ENCODE measurements at places on chromosomes 12 and 14.
A peak's percentile ranks its signal among the peaks of the same experiment; 100 is the strongest.

- no peak for DNase-seq
These were observed 505 bp upstream of the HEBP1 start for GRCh38 chr12:13000616-13000924.

DNA sequence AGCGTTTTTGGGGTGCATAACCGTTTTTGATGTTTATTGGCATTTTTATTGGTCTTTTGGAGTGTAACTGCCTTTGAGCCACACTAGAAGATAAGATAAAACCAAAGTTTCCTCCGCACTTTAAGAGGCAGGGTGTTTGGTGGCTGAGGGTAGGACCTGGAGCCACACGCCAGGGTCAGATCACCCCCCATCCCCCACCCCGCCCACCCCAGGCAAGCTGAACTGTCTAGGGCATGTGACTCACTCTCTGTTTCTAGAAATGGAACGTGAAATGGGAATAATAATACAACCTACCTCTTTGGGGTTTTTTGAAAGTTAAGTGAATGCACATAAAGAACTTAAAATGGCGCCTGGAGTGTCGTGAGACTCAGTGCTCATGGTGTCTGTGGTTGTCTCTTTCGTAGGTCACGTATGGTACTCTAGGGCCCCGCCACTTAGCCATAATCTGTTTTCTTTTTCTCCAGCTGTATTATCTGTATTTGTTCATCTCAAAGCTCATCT lies 56.0 kb downstream of the PPP2R5C start:
- DNase-seq: peak; percentile 78

GRCh38 chr14:93072659-93073357 lies 42.9 kb downstream of the ITPK1 start:
- peak; percentile 31 for DNase-seq

- no peak for DNase-seq
These were observed 412.4 kb downstream of the PCNX1 start for GRCh38 chr14:71319666-71320065.

DNA sequence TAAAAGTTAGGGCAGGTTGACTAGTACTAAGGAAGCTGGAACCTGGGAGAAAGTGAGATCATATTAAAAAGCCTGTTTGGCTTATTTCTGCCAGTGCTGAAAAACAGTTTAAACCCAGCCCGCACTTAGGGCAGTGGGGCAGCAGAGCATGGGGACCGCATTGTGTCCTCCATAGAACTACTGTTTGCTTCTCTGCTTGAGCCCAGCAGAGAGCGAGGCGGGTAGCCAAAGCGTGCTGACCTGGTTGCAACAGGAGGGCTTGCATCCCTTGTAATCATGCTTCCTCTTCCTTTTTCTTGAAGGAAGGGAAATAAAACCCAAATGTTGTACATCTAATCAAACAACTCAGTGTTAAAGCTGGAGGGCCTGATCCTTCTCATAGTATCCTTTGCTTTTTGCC lies 82.5 kb upstream of the HOXC13 start:
- no peak for DNase-seq

GRCh38 chr14:104843442-104844305 lies 21.4 kb upstream of the CEP170B start:
- no peak for DNase-seq

DNA sequence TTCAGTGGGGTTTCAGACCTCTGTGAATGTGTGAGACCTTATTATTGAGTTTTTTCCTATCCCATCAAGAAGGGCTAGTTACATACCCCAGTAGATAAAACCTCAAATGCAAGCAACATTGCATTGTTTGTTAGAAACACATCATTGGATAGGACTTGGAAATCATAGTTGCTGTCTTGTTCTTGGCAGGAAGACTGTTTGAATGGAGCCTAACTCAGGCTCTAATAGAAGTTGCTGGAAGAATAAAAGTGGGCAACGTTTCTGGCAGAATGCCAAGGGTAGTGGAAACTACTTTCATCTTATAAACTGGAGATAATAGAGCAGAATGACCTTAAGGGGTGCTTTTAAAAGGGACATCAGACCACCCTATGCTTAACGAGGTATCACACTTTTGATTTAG lies 9.9 kb upstream of the PTHLH start:
- DNase-seq: no peak

DNA sequence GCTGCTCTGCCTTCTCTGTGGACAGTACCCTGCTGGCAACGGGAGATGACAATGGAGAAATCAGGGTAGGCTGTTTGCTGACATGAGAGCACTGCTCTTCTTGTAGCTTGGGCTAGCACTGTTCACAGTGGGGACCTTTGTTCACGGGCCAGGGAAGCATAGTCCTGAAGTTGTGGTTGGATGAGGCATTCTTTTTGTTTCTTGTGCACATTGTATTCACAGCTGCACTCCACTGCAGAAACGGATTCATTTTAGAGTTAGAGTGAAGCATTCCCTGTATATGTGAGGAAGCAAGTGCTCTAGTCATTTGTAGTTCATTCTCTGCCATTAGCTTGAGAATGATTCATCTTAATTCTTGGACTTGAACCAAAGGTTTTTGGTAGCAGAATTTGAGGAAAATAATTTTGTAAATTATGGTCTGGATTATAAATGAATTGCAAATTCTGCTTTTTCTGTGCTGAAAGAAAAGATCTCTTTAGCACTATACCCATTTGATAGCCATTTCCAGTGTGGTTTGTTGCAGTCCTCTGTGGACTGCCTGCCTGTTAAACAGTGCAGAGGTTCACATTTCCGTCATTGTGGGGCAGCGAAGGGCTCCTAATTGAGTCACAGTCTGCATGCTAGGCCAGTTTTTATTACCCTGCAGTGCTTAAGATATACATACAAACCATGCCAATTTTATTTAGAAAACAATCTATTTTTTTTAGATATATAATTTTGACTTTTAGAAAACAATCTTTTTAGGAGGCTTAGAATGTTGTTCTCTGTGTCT lies 80.6 kb downstream of the APAF1 start:
- no peak for DNase-seq

GRCh38 chr12:22828066-22828465 lies 203.1 kb downstream of the ETNK1 start:
- no peak for DNase-seq

GRCh38 chr12:13962699-13963098 lies 18.7 kb downstream of the GRIN2B start:
- no peak for DNase-seq

DNA sequence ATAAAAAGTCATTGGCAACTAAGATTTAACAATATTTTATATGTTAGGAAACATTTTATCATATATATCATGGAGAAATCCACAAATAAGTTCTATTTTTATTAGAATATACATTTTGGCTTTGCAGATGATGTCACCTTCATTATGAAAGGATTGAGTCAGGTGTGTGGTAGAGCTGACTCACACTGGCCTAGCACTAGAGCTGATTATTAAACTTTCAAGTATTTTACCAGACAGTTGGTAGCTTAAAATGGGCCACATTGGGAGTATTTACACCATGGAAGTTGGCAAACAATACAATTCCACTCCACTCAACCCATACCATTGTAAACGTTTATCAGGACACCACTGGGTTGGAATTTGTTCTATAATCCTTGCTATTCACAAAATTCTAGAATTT lies 1036.6 kb downstream of the TRHDE start:
- DNase-seq: no peak

DNA sequence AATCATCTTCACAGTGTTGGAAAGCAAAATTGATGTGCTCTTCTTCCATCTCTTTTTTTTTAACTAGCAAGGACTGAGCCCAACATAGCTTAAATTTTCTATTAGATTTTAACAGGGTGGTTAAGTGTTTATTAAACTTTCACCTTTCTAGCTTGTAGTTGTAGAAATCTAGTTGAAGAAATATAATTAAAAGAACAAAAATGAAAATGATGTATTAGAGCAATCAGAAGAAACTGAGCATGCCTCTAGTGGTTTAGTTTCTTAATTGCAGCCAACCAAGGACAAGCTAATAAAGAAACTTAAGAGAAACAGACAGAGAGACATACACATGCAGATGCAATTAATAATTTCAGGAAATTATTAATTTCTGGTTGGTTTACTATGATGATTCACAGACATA lies 673.0 kb upstream of the LMO3 start:
- DNase-seq: no peak

- no peak for DNase-seq
These were observed 12.0 kb downstream of the VDR start for GRCh38 chr12:47892819-47893218.

DNA sequence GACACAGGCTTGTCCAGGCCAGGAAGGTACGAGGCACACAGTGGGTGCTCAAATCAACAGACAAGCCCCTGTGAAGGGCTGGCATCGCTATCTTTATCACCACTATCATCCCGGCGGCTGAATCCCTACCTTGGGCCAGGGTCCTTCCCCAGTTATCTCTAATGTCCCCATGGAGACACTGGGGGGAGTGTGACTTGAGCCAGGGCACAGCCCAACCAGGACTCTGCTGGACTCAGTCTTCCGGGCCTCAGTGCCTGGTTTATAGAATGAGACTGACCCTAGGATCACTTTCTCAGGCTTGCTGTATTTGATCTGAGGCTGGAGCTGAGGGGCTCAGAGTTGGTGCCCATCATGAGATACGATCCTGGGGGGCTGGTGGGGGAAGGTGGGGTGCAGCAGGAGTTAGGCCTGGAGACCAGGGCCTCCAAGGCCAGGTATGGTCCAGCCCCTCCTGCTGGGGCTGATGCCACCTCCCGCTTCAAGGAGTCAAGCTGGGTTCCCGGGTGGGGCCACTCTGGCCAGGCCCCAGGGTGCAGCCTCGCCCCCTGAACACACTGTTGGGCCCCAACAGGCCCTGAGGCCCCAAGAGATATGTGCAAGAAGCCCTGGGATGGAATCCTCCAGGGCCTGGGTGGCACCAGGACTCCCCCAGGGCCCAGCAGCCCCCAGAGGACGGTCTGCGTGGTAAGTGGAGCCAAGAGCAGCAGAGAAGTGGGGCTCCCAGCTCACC lies 11.8 kb downstream of the BEGAIN start:
- no peak for DNase-seq

GRCh38 chr14:93231129-93231979 lies 24.3 kb downstream of the UBR7 start:
- DNase-seq: no peak

GRCh38 chr14:73125169-73125588 lies 11.1 kb upstream of the PSEN1 start:
- no peak for DNase-seq

DNA sequence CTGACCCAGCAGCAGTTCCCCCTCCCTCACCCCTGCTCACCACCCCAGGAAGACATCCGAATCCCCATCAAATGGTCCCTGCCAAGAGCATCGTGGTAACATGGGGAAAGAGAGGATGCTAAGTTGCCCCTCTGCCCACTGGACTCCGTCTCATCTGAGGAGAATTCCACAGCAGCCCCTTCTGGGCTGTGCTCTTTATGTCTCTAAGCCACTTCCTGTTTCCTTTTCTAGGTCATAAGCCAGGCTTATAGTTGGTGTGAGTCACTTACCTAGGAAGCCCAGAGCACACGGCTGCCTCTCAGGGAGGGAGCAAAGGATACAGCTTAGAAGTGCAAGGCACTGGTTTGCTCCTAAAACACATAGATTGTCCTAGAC lies 76.0 kb downstream of the VCPKMT start:
- peak; percentile 55 for DNase-seq

- DNase-seq: no peak
These were observed 363.4 kb downstream of the DAD1 start for GRCh38 chr14:22225516-22226140.

- DNase-seq: no peak
These were observed 29.0 kb downstream of the CAPRIN2 start for GRCh38 chr12:30725739-30726138.

- DNase-seq: no peak
These were observed 364.3 kb upstream of the CCDC196 start for GRCh38 chr14:66121859-66122258.

- no peak for DNase-seq
These were observed 8.7 kb downstream of the CCND2 start for GRCh38 chr12:4282103-4282891.

DNA sequence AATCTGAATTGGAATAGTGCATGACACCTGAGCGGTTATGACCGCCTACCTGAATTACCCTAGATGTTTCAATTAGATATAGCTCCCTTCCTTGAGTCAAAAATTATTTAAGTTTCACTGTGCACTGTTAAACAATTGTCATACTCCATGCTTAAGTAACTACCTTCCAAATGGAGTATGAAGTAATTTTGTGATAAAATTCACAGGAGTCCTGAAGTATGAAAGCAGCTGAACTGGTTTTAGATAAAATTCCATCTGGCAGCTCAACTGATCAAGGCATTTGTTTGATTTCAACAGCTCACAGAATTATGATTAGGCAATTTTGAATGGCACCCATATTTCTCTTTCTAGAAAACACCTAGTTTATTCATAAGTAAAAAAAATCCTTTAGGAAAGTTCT lies 19.5 kb downstream of the PRICKLE1 start:
- DNase-seq: no peak

- no peak for DNase-seq
These were observed 163.4 kb downstream of the GARIN6 start for GRCh38 chr12:99810718-99811593.

GRCh38 chr12:22529281-22530060 lies 14.9 kb downstream of the C2CD5 start:
- DNase-seq: peak; percentile 28

DNA sequence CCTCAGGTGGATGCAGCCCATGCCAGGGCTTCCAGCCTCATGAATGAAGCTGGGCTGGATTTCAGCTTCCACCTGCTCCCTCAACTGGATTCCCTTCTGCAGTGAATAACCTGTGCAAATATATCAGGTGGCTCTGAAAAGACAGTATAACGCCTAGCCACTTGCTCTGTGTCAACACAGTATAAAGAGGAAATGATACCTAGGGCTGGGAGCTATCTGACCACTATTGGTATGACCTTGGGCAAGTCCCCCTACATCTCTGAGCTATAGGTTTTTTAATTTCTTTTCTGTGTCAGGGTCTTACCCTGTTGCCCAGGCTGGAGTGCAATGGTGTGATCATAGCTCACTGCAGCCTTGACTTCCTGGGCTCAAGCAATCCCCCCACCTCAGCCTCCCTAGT lies 19.8 kb downstream of the ISM2 start:
- DNase-seq: no peak

DNA sequence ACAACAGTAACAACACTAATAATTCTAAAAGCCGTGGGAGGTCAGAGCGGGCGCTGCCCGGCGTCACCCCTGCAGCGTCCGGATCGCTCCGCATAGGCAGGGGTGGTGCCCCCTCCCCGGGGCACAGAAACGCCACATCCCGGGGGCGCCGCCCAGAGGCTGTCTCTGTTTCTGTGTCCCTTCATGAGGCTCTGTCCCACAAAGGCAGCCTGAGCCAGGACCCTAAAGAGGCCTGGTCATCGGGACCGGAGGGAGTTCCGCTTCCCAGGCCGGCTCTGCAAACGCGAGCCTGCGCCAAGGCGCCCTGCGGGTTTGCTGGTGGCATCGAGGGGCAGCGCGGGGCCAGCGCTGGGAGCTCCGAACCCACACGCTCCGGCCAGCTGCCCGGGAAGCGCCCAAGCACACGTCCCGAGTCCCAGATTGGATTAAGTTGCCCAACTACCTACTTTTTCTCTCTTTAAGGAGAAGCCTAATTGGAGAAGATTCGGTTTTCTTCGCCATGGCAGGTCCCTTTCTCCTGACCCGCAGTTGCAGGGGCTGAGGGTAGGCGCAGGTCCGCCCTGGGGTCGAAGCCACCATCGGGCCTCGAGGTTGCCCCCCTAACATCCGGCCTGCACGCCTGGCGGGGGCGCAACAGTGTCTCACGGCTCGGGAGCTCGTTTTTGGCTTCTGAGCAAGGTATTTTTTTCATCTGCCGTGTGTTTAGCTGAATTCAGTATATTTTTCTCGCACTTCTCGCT lies 421.7 kb downstream of the VRK1 start:
- DNase-seq: peak; percentile 29

GRCh38 chr12:84764001-84764400 lies 148.6 kb downstream of the SLC6A15 start:
- no peak for DNase-seq

GRCh38 chr12:95591731-95592130 lies 40.5 kb upstream of the USP44 start:
- no peak for DNase-seq

- no peak for DNase-seq
These were observed 55.0 kb upstream of the BICD1 start for GRCh38 chr12:32051511-32052211.
